ENCODE measurements at places on chromosomes 16 and 17.
A peak's percentile ranks its signal among the peaks of the same experiment; 100 is the strongest.

DNA sequence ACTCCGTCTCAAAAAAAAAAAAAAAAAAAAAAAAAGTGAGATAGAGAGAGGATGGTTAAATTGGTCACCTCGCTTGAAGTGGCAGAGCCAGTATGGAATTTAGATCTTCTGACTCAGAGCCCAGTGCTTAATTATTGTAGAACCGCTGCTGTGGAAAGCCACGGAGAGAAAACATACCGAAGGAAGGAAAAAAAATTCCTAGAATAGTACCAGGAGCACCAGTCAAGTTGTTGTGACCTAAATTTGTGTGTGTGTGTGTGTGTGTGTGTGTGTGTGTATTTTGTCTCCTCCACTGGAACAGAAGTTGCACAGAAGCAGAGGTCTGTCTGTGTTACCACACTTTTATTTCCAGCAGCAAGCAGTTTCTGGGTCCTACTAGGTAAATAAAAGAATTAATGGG lies 10.6 kb upstream of the NUP85 start:
- DNase-seq: no peak

- DNase-seq: no peak
Observed at GRCh38 chr16:83994087-83994486, 26.0 kb downstream of the NECAB2 start.

DNA sequence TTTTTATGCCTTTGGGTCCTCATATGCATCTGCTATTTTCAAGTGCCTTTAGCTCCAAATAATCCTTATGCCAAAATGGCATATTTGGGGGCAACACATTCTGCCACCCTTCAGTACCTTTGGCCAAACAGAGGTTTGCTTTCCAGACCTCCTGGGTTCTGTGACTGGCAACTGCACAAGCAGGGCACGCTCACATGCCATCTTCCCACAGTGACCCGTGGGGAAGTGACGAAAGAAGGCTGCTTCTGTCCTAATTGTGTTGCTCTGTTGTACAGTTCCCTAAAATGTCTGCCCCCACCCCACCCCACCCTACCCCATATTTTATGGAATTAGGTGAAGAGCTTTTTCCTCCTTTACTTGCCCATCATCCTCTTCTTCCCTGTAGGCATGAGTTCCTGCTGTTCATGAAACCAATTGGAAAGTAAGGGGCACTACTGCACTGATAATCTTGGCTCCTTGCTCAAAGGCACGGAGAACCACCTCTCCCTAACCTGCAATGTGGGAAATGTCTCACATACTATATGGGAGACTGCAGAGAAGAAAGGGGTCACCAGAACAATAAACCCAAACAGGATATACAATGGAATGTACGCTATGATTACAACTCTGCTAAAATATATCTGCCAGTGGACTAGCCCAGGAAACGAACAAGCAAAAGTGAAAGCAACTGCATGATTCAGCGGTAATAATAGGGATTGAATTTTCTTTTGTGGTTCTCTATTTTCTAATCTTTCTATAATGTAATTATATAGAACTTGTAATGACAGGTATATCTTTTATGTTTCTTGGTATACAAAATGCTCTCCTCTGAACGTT lies 3.3 kb upstream of the SLFN12L start:
- DNase-seq: peak; percentile 16

GRCh38 chr16:3152027-3152276 lies 17.1 kb downstream of the ZNF213 start:
- no peak for DNase-seq

GRCh38 chr16:11359370-11359769 lies 14.1 kb downstream of the RMI2 start:
- DNase-seq: no peak

GRCh38 chr16:14579266-14579665 lies 50.8 kb downstream of the PARN start:
- DNase-seq: no peak

DNA sequence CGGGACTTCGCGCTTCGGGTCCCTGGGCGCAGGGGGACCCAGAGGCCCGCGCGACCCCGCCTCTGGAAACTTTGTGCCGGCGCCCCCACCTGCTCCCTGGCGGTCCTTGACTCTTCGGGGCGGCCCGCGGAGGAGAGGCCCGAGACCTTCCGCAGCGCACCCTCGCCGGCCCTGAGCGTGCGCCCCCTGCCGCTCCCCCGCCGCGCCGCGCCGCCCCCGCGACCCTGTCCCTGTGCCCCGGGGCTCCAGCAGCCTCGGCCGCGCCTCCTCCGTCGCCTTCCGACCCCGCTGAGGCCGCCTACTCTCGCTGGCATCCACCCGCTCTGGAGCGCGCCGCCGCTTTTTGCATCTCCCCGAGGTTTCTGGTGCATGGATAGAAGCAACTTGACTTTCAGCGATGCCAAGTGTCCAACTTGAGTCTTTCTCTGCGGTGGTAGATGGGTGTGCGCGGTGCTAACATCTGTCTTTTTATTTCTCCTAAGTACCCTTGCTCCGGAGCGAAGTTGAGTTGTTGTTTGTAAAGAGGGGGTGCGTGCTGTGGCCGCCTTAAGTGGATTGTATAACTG lies 414 bp downstream of the DUSP14 start:
- DNase-seq: no peak

DNA sequence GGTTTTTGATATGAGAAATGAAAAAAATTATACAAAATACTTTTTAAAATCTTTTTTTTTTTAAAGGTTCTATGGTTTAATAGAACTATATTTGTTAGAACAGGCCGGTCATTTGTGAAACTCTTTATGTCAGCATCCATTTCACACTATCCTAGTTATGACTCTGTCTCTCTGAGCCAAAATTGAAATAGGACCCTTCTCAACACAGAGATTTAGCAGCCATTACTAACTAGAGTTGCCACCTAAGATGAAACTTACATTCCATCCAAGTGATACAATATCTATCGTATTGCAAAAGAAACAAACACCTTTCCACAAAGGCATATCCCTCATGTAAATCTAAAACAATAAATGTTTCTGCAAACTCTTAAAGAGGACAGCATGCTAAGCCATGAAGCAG lies 249.8 kb downstream of the CDH11 start:
- no peak for DNase-seq

DNA sequence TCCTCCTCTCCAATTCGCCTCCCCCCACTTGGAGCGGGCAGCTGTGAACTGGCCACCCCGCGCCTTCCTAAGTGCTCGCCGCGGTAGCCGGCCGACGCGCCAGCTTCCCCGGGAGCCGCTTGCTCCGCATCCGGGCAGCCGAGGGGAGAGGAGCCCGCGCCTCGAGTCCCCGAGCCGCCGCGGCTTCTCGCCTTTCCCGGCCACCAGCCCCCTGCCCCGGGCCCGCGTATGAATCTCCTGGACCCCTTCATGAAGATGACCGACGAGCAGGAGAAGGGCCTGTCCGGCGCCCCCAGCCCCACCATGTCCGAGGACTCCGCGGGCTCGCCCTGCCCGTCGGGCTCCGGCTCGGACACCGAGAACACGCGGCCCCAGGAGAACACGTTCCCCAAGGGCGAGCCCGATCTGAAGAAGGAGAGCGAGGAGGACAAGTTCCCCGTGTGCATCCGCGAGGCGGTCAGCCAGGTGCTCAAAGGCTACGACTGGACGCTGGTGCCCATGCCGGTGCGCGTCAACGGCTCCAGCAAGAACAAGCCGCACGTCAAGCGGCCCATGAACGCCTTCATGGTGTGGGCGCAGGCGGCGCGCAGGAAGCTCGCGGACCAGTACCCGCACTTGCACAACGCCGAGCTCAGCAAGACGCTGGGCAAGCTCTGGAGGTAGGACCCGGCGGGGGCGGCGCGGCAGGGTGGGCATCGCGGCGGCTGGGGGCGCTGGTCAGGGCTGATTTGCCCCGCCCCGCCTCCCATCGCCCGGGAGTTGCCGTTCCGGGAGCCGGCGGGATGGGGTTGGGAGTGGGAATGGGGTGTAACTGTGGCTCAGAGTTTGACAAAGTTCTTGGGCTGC lies 567 bp downstream of the SOX9 start:
- no peak for DNase-seq

DNA sequence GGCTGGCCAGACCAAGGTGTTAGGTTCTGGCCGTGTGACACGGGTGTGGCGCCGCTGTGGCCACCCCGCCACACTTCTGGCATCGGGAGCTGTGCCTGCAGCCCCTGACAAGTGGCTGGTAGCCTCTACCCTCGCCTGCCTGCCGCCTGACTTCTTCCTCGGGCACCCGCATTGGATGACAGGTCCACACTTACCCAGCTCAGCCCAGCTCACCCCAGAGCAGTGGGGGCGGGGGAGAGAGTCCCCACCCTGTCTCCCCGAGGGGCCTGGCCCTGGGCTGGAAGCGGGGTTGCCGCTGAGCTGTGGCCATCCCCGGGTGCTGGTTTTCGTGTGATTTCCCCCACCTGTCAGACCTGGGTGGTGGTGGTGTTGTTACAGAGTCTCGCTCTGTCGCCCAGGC lies 53.9 kb upstream of the ACSF3 start:
- DNase-seq: no peak

DNA sequence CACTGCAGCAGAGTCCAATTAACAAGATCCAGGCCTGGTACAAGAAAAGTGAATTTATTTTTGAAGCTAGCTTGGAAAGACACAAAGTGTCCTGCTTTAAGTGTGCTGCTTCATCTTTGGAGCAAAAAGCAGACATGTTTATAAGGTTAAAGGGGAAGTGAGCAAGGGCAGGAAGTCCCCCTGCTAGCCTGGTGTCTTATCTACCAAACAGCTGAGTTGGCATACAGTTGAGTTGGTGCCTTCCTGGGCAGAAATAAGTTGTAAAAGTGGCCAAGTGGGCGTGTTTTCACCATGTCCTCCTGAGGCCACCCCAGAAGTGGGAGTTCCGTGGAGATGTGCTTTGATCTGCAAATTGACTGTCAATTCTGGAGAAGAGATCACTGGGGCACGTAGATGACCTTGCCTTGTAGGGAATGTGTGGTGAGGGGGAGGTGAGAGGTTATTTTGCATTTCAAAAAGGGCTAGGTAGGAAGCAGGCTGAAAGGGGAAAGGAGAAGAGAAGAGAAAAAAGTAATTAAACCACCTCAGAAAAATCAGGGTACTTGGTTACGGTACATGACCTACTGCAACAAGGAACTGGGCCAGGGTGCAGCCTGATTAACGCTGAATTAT lies 38.3 kb upstream of the HSBP1 start:
- no peak for DNase-seq

GRCh38 chr17:33925649-33926048 lies 329.4 kb upstream of the CCL2 start:
- no peak for DNase-seq

DNA sequence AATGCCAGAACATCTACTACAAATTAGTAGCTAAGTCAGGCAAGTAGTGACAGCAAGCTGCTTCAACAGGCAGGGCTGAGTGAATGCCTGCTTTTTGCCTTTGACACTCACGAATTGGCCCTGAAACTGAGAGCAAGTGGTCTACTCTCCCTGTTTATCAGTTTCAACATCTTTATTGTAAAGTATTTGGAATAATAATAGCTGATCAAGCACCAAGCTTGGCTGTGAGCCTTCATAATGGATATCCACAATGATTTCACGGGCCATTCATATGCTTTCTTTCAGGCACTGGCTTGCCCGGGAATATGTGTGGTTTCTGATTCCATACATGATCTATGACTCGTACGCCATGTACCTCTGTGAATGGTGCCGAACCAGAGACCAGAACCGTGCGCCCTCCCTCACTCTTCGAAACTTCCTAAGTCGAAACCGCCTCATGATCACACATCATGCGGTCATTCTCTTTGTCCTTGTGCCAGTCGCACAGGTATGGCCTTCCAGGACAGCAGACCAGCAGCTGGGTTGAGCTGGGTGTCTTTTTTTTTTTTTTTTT lies 5.2 kb downstream of the TLCD3A start:
- no peak for DNase-seq

DNA sequence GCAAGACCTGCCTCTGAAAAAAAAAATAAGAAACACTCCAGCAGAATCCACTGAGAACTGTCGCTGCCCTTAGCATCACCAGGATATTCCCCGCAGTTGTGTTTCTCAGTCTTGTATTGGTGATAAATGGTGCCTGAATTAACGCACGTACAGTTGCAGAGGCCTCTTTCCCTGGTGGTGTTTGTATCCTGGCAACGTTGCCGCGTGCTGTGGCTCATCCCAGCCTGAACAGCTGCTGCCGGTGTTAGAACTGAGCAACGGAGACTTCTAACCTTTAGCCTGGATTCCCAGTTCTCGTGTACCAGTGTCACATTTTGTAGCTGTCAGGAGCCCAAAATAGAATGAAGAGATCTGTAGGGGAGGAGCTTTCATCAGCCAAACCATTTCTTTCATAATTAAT lies 4.8 kb downstream of the MLYCD start:
- DNase-seq: no peak

- no peak for DNase-seq
Observed at GRCh38 chr17:76946111-76946771, 78.0 kb downstream of the MGAT5B start.
